ENCODE measurements at places on chromosomes 6 and 20.

DNA sequence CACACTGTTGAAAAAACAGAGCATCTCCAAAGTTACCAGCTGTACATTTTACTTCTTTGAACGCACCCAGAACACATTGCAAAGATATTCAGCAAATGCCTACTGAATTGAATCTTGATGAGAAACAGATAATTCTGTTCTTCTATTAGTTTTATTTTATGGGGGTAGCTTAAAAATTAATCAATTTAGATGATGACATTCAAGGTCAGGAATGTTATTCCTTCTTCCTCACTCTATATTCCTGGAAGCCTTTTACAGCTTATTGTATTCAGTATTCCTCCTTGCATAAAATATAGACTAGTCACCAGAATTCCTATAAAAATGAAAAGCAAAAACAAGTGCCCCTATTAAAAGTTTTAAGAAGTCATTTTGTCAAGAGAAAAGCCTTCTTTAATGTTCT lies 21.4 kb upstream of the GMDS start:
- no peak for DNase-seq

GRCh38 chr20:51372176-51372803 lies 170.2 kb downstream of the NFATC2 start:
- peak; percentile 69 for DNase-seq

DNA sequence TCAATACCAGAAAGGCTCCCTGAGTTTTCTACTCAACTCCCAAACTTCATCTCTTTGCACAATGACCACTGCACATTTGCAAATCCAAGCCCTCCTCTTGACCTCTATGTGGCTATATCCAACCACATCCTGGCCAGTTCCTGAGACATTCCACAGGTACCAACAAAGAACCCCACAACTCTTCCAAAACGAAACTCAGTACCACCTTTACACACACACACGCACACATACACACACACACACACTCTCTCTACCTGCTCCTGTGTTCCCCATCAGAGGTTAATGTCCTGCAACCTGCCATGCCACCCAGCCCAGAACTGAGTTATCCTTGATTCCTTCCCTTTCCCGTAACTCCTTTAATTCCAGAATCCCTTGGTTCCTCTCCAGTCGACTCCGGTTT lies 58.5 kb downstream of the CHD6 start:
- no peak for DNase-seq

DNA sequence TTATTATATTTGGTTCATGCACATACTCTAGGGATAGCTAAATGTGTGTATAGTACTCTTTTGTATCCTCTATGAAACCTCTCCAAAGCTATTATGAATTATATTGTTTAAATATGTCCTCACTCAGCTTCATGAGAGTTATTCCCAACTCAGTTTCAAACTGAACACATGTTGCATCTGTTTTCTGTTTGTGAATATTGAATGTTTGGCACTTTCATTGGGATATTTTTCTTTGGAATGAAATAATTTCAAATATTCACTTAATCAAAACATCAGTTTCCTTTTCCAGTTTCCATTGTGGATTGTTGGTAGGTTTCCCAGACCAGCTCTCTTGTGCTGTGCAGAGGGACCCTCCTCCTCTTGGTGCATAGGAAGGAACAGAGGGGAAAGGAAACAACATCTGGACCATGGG lies 46.6 kb downstream of the HDAC2 start:
- no peak for DNase-seq

DNA sequence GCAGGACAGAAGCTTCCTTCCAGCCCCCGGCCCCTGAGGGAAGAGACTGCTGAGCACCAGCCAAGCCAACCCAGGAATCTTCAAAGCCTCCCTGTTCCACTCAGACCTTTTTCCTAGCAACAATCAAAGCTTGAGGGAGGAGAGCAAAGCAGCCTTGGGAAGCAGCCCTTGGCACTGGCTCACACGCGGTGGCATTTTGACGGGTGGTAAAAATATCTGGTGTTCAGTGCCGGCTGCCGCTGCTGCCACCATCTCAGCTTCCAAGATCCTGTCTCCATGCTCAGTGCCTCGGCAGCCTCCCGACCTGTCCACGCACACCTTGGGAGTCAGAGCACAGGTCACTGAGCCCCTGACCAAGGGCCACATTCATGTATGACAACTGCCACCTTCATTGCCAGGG lies 170.1 kb downstream of the LRFN2 start:
- no peak for DNase-seq

- no peak for DNase-seq
Observed at GRCh38 chr6:26450240-26450639, 7.5 kb upstream of the BTN2A1 start.

- DNase-seq, result no peak
Observed at GRCh38 chr20:24934101-24934661, 14.9 kb upstream of the CST7 start.

Data from GM12892 (cell line).